Skeletal muscle cell (primary cell): ENCODE measurements at places on chromosomes 6 and 20.

DNA sequence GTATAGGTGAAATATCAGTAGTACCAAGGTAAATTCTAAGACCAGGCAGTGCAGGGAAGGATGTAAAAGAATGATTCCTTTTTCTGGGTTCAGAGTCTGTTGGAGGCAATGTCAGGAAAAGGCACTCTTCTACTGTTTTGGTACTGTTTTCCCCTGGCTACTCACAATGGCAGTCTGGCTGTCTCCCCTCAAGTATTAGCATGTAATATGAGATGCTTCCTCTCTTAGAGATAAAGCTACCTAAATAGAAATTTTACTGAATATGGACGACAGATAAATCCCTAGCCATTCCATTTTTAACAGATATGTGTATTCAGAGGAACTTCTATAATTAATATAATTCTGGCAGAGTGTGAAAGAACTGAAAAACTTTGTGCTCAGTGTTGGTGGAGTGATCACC lies 3.5 kb downstream of the RNF8 start:
- DNase-seq = no peak

GRCh38 chr20:33009214-33010132 lies 2.0 kb downstream of the BPIFB2 start:
- no peak for DNase-seq

DNA sequence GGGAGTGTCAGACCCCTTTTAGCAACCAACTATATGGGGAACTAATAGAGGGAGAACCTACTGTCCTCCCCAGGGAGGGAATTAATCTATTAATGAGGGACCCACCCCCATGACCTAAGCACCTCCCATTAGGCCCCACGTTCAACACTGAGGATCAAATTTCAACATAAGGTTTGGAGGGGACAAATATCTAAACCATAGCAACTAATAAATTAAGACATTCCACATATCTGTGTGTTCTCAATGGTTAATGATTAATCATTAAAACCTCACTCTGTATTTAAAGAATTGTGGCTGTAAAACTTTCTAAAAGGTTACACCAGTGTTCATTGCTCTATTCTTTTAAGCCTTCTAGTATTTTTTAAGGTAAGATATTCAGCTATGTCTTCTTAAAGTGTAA lies 500.4 kb upstream of the SULF2 start:
- DNase-seq = no peak

GRCh38 chr20:43974695-43975094 lies 60.0 kb downstream of the TOX2 start:
- DNase-seq = no peak

DNA sequence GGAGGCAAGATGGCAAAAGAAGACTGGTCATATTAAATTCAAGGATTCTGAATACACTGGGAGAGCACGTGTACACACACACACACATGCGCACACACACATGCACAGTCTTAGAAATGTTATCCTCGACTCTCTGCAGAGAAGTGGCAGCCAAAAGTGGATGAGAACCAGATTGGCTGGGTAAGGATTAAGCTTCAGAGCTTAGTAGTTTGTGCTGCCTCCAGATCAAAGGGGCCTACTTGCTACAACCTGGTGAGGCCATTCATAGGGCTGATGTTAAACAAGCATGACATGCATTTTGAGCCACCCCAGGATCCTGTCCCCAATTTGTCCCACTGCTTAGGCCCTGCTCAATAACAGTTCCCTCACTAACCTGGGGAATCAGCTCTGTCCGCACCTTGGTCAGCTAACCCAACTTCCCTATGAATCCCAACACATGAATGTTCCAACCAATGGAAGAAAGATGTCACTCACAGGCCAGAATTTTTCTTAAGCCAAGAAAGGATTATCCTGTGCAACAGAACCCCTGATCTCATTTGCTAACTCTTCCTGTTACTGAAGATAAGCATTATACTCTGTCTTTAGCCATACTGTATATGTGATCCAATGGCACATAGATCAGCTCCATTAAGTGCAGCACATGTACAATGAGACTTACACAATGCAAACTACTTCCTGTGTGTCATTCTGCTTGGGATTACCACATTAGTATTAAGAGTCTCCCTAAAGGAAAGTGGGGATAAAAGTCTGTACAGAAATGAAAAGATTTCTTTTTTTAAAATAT lies 31.0 kb downstream of the TOMM6 start:
- no peak for DNase-seq

DNA sequence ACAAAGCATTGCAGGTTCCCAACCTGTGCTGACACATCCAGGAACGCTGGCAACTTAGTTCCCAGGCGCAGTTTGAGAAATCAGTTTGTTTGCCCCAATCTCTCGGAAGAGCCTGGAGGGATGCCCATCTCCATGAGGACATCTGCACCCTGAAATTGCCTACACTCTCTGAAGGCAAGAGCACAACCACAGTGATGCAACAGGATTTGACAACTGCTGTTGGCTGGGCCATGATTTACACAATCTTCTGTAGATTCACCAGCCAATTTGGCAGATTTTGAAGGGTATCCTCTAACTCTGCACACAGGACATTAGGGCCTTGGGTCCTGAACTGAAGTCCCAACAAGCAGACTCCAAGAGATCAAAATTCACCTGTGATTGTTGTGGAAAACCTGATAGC lies 3.4 kb downstream of the APMAP start:
- no peak for DNase-seq

DNA sequence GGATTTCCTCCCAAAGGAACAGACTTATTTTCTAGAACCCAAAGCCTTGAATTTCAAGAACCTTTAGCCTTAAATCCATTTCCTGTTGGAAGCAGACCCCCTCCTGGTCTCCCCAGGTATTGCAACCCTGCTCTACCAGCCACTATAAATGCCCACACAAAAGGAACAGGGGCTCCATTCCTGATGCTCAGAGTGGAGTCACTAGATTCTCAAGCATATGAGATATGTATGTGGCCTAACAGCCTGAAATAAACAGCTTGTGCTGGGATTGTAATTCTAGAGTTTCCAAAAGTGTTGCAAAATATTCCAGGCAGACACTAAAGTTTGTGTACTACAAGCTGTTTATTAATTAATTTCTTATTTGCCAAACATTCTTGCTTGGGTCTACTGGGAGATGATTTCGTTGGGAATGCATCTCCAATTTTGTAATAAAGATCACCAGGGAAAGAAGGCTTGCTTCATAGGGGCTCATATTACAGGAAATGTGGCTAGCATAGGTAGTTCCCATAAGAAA lies 44.8 kb downstream of the RIPOR3 start:
- peak; percentile 84 for DNase-seq

- no peak for DNase-seq
These were observed 408.9 kb downstream of the CBLN4 start for GRCh38 chr20:55596431-55596830.

GRCh38 chr6:2230659-2231277 lies 14.6 kb downstream of the GMDS start:
- DNase-seq = no peak

DNA sequence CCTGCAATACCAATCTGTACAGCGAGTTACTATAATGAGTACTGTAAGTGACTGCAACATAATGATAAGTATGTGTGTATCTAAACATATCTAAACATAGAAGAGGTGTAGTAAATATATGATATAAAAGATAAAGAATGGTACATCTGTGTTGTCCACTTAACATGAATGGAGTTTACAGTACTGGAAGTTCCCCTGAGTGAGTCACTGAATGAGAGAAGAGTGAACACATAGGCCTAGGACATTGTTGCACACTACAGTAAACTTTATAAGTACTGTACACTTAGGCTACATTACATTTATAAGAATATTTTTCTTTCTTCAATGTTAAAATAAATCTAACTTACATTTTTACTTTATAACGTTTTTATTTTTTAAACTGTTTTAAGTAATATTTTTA lies 380.4 kb downstream of the MMUT start:
- DNase-seq = no peak

GRCh38 chr6:152292555-152292954 lies 344.6 kb downstream of the SYNE1 start:
- no peak for DNase-seq

- no peak for DNase-seq
These were observed 134.4 kb upstream of the BTBD3 start for GRCh38 chr20:11783102-11783850.

DNA sequence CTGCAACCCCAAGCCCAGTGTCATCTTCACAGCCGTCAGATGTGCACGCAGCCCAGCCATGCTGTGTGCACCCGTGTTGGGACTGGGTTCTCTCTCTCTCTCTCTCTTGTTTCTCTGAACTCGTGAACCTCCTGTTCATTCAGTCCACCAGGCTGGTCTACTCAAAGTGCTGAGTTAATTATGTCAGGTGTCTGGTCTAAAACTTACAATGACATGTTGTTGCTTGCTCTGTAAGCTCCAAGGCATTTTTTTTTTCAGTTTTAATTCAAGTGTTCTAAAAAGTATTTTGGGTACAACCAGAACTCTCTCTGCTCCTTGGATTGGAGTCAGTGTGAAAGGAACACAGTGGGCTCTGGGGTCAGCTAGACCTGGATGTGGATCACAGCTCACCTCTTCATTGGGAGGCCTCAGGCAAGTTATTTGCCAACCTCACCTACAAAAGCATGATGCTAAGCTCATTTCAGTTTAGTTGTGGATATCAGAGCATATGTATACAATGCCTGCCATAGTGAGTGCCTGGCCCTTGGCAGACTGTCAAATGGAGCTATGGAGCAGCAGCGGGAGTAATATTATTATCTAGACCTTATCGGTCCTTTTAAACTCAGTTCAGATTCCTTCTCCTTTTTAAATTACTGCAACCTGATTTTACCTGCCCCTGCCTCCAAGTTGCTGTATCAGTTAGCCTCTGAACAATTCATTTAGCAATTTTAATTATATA lies 59.5 kb downstream of the PLEKHG1 start:
- no peak for DNase-seq

DNA sequence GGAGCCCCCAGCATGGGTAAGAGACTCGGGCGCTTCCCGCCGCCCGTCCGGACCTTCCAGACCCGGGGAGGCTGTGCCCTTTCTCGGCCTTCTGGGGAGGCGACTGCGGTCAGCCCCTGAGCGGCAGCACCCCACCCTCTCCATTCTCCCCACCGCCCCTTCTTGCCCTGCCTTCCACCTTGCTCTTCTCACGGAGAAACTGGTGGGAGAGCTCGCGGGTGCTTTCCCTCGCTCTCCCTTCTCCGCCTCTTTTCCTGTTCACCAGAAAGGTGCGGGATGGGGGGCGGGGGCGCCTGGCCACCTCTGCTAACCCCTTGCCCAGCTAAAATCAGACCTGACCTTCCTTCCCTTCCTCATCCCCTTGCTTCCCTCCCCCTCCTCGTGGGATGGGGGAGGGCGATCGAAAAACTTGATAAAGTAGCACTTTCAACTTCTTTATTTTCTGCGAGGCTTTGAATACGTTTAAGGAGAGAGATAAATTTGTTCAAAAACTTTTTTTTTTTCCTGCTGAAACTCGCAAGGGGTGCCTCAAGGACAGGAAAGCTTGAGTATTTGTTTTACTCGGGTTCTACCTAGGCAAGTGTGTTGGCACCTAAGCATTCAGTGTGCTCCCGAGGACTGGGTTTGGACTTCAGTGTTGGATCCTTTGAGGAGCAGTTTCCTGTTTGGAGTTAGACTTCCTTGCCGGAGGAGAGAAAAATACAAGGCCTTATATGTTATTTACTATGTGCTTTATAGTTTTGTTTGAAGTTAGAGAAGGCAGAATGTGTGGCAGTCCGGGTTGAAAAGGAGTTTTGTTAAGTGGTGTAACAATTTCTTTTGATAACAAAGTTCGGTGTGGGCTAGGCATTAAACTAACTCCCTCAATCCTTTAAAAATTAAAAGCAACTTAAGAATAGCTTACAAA lies 897 bp downstream of the CD2AP start:
- no peak for DNase-seq

- DNase-seq = no peak
These were observed 64.6 kb upstream of the INSM1 start for GRCh38 chr20:20303320-20303719.

- DNase-seq = no peak
These were observed 915 bp downstream of the PRRC2A start for GRCh38 chr6:31621320-31621939.

DNA sequence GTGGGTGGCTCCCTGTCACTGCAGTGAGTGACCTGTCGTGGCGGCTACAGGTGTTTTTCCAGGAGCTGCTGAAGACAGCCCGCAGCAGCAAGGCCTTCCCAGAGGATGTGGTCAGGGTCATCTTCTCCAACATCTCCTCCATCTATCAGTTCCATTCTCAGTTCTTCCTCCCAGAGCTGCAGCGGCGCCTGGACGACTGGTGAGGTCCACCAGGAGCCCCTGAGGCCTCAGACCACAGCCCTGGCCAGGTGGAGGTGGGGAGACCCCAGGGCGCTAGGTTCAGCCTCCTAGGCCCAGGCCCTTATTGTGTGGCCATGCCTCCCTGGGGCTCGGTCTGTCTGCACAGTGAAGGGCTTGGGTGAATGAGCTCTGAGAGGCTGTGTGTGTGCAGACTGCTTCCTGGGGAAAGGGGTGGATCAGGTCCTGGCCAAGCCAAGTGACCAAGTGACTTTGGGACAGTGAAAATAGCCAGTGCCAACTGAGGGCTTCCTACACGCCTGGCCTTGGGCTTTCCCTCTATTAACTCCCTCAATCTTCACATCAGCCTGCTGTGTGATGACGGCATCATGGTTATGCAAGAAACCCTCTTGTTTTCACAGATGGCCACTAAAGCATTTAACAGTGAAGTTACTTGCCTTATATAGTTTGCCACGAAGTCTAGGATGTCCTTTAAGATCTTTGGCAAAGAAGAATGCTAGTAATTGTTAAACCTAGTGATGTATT lies 6.4 kb downstream of the FGD2 start:
- peak; percentile 73 for DNase-seq

GRCh38 chr20:7174554-7174953 lies 407.1 kb downstream of the BMP2 start:
- no peak for DNase-seq

- no peak for DNase-seq
These were observed 28.9 kb downstream of the CDH26 start for GRCh38 chr20:59987135-59987534.

DNA sequence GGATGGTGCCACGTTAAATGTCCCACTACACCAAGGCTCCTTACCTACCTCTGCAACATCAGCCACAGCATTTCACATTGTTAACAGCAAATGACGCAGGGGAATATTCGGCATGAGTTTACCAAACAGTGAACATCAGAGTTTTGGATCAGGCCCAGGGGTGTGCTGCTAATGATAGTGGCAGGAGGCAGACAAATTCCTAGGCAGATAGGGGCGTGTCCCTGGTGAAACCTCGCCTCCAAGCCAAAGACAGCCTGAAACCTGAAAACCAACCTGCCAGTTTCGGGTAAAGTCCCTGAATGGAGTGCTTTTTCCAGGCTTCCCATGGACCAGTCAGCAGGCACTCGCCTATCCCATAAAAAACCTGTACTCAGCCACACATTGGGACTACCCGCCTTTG lies 133.6 kb downstream of the SH3BGRL2 start:
- no peak for DNase-seq
